NCI-H345 (cell line): ENCODE measurements at places on chromosomes 4 and X.

DNA sequence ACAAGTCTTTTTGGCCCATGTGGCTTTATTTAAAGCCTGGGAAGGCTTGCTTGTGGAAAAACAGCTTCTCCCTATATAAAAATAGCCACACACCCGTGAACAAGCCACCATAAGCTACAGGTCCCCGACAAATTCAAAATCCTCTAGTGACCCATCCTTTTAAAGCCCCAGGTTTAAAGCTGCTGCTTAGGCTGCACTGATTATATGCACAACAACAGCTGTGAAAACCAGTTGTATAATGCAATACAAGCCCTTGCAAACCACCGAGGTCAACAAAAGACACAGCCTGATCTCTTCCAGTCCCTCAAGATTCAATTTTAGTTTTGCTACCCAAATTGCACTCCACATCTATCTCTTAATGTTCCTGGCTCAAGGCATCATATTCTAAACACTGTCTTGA lies 186.0 kb upstream of the WDFY3 start:
- no peak for DNase-seq

- DNase-seq: no peak
Measured at GRCh38 chr4:55447108-55447708, 51.5 kb downstream of the TMEM165 start.

DNA sequence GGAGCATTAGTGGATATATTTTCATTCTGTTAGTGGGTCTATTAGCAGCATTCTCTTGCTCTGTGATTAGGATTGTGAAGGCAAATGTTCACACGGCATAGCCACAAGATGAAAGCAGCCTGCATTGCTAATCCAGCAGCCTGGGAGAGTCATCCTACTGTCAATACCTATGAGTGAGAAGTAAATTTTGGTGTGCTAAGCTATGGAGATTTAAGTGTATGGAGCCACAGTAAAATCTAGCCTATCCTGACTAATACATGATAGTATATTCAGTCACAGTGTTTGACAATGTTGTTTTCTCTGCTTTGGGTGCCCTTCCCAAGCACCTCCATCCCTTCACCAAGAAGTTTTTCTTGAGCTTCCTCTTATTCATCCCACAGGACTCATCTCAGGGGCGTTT lies 47.2 kb upstream of the TMPRSS11F start:
- no peak for DNase-seq

DNA sequence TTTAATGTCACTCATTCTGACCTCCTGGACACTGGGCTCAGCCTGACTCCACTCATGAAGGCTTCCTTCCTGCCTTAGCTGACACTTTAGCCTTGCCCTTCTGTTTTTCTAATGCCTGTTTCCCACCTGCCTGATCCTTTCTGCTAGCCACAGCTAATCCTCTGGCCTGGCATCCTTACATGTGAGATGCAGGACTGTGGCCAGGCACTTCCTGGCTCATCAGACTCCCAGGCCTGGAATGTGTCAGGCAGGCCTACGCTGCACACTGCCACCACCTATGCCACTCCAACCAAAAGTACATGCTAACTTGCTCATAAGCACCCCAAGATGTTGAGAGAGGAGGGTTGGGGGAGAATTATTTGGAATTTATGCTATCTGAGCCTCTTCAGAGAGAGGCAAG lies 138.8 kb upstream of the NALF2 start:
- no peak for DNase-seq

DNA sequence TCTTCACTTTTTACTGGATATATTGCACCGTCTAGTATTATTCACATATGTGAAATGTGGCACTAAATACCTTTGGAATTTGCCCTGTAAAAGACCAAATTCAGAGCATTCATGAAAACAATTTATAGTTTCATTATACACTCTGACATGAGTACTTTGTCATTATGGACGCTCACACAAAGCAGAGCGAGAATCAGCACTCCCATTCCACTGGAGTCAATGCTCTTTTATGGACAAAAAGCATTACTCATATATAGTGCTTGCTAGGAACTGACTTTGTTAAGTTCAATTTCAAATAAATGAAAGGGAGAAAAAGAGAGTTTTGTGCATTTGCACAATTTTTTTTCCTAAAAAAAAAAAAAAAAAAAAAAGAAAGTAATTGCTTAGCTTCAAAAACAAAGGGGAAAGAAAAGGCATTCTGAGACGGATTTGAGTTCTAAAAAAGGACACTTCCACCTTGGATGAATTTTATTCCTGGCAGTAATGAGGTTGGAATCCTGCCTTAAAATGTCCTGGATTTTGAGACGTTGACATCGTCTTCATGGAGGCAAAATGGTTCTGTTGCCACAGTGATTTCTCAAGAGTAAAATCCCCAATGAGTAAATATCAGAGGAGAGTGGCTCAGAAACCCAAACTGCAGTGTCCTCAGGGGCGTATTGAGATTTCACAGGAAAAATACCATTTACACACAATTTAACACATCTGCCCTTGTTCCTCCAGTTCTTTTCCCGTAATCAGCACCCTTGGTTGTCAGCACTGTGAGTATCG lies 34.8 kb downstream of the CCDC149 start:
- no peak for DNase-seq

DNA sequence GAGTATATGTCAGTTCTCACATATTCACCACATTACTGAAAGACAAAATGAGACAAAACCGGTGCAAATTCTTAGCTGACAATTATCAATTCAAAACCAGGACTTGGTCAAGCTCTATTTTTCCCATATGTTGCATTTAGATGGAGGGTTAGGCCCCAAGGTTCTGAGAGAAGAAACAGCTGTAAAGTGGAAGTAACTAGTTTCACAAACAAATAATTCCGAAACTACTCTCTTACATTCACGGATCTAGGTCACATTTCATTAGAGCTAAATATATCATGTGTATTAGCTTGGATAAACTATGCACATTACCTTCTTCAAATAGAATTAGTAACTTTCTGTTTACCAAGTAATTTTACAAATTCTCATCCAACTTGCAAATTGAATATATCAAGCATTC lies 3.7 kb upstream of the GABRA2 start:
- DNase-seq: no peak

DNA sequence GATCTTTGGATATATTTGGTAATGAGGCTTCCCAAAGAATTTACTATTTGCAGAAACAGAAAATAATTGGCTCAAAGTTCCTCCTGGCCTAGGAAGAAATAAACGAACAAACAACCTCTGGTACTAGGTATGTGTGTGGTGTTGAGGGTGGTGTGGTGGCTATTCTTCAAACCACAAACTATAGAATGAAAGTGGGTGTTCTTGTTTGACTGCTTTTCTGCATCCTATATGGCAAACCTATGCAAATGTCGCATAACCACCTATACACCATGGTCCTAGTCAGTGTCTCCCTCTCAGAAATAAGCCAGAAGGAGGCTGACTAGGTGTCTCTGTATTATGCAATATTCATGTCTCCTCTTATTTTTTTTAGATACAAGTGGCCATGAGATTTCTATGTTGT lies 106.6 kb upstream of the PCDH18 start:
- DNase-seq: no peak

GRCh38 chr4:101141230-101141629 lies 206.1 kb downstream of the PPP3CA start:
- DNase-seq: no peak

DNA sequence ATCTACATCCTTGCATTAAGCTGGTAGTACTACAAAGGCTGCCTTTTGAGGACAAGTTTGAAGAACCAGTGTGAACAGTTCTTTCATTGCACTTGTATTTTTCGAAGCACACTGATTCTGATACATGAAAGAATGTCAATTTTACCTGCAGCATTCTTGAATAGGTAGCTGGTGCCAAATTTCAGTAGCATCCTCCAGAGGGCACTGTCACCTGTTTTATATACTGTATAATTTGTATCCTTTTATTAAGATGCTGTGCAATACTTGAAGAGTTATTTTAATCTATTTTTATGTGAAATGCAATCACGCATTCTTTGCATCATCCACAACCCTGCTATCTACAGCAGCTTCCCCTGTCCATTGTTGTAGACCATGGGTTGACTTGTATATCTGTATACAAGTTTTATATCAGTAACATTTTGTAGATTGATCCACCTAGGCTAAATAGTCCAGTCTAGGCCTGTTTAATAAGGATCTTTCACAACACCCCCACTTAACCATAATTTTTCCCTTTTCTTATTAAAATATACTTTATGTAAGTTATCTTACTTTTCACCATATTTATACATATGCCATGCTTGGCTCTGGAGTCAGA lies 325.7 kb downstream of the PCDH7 start:
- peak; percentile 9 for DNase-seq

- DNase-seq: no peak
Measured at GRCh38 chr4:112284662-112285411, 867 bp downstream of the TIFA start.

DNA sequence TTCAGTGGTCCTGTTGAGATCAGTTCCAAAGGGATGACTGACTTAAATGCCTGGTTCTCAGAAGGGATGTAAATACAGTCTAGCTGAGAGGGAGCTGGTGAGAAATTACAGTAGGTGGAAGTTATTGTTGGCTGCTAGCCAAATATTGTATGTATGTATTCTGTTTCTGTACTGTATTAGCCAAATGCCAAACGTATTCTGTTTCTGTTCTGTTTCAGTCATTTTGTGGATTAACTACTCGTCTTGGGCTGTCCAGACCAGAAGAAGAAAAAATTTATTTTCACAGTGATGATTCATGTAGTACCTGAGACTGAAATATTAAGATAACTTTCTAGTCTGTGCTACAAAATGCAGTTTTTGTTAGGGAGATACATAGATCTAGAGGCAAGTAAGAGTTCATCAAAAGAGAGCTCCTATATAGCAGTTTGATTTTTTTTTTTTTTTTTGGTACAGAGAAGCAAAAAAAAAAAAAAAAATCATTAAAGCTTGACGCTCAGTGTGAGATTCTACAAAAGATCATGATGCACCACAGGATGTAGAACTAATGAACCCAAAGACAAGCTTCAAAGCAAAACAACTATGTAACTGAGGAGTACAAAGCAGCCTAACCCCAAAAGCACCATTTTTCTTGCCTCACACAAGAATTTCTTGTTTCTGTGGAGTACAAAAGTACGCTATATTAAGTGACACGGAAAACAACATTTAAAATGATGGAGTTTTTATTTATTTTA lies 54.8 kb downstream of the CASP6 start:
- no peak for DNase-seq

- DNase-seq: no peak
Measured at GRCh38 chr4:102586644-102587021, 85.5 kb downstream of the NFKB1 start.

DNA sequence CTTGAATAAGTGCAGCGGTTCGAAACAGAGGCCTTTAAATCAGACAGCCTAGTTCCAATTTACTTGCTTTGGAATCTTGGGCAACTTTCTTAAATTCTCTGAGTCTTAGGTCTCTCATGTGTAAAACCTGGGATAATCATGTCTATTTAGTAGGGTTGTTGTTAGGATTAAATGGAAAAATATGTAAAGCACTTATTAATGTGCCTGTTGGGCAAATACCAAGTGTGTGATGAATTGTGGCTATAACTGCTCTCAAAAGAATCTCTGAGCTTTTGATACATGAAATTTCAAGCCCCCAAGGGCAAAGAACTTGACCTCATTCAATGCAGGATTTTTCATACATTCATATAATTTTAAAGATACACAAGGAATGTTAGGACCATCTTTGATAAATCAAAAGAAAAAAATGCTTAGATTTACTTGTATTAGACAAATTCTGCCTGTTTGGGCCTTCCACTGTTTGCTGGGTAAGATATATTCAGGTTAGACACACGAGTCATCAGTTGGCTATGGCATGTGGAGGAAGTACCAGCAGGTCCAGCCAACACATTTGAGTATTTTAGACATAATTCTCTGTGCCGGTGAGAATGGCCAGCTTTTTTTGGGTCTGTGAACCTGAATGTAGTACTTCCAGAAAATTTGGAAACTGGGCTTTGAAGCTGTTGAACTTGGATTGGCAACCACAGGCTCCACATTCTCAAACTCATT lies 241.4 kb upstream of the CNKSR2 start:
- no peak for DNase-seq

DNA sequence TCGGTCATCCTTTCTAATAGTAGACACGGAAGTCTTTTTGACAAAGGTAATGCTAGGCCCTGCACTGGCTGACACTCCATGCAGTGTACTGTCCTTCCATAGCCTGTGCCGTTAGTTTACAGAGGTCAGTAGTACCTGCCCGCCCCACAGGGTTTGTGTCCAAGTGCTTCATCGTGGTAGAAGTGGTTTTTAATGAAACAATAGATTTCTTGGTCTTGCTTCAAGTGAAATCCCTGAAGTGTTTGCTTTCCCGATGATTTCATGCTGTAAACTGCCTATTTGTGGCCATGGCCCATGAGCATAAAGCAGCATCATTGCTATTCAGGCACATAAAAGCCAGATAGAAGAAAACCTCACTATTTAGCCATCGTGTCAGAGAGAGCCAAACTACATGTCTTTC lies 139.3 kb downstream of the GPR143 start:
- peak; percentile 43 for DNase-seq

DNA sequence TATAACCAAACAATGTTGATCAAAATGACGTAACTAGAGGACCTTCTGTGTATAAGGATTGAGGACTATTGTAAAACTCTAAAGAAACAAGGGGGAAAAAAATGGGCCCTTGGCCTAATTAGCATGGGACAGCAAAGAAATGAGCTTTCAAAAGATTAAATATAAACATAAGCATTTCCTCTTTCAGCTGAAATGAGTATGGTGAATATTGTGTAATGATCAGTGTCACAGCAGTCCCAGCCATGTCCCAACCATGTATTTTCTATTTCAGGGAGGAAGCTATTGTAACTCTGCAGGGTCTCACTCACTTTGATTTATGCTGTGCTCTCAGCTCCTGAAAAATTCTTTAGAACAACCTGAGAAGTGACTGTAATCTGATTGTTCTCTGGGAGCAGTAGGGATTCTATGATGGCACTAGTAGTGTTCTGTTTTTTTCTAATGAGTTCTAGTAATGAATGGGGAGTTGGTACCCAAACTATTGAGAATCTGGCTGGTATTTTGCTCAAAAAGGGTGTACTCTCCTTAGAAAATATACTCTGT lies 25.8 kb downstream of the ANXA10 start:
- DNase-seq: no peak

DNA sequence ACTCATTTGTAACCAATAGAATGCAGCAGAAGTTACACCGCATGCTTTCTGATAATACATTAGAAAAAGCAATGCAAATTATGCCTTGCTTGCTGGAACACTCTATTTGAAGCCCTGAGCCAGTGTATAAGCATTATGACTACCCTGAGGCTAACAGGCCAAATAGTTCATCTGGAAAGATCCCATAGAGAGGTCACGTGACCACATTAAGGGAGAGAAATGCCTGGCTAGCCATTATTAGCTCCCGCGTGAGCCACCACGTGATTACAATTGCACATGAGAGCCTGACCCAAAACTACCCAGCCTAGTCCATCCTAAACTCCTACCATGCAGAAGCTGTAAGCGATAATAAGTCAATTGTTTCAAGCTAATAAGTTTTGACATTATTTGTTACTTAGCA lies 472.9 kb upstream of the GALNTL6 start:
- DNase-seq: no peak

GRCh38 chrX:6129195-6129594 lies 99.5 kb downstream of the NLGN4X start:
- no peak for DNase-seq

DNA sequence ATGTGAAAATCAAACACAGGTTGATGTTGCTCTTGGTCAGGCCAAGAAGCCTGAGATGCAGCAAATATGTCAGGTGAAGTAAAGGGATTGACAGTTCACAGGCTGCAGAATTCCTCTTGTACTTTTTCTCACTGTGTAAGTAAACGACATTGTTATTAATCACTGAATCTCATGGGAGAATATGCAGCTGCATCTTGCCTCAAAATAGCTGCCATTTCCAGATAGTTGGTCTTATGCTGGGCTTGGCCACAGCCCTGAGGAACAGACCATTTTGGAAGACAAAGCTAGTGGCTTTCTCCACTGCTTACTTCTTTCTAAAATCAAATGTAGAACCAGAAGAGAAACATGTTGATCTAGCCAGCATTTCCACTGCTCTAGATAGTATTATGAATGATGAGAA lies 403.4 kb upstream of the NR3C2 start:
- no peak for DNase-seq
